ENCODE measurements at places on chromosomes 2 and 18. TPM values are rescaled to one million over a fixed set of nuclear protein-coding genes. Genes with fewer than 3 reads are reported as not detected.

GRCh38 chr2:4077017-4077416, 373.6 kb downstream of the DCDC2C start:
- DNase-seq, result no peak
- H3K27ac ChIP-seq, result no peak overlapping the region
- H3K4me3 ChIP-seq, result no peak overlapping the region
- H3K27me3 ChIP-seq, result no peaks in the 10 kb centered on the region
- H3K36me3 ChIP-seq, result no peaks in the 10 kb centered on the region

DNA sequence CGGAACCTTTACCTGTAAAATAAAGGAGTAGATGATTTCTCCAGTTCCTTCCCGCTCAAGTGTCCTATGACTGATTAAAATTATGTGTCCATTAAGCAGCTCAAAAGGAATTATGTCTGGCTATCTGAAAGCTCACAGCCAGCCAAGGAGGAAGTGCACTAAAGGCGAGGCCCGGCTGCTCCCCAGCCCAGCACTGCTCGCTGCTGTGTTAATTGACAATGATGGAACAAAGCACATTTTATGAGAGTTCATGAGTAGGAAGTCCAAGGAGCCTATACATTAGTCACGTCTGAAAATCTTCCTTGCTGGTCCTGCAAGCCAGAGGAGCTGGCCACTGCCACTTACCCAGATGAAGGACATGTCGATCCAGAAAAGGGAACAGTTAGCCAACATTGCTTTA, 14.3 kb downstream of the TTC32 start:
- peaks cover 2% of the 10 kb centered on the region for H3K27me3 ChIP-seq
- H3K4me1 ChIP-seq, result peaks cover 10% of the 10 kb centered on the region
- no peak overlapping the region for H3K27ac ChIP-seq
- H3K4me3 ChIP-seq, result no peak overlapping the region

The BUB1 gene
- 10.0 TPM for total RNA-seq

DNA sequence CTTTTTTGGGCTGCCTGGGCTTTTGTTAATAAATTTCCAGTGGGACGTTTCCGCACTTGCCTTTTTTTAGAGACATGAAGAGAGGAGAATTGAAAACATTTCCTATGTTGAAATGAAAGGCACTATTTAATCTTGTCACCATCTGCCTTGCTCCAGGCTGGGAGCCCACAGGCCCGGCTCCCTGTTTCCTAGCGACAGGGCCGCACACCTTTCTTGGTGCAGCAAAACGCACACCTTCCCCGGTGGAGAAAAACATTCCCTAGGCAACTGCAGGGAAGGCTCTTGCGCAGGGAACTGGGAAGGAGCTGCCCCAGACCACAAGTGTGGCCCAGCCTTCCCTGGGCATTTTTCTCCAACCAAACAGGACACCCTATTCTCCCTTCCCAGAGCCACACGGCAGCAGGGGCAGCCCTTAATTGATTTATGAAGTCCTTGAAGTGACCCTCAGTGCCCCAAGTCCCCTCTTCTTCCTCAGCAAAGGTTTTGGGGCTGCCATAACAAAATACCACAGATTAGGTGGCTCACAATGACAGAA, 132.9 kb upstream of the MSH6 start:
- H3K27ac ChIP-seq, result no peak overlapping the region
- H3K4me3 ChIP-seq, result no peak overlapping the region
- DNase-seq, result no peak
- H3K27me3 ChIP-seq, result peaks cover 6% of the 10 kb centered on the region
- no peaks in the 10 kb centered on the region for H3K36me3 ChIP-seq
- peaks cover 2% of the 10 kb centered on the region for H3K4me1 ChIP-seq

DNA sequence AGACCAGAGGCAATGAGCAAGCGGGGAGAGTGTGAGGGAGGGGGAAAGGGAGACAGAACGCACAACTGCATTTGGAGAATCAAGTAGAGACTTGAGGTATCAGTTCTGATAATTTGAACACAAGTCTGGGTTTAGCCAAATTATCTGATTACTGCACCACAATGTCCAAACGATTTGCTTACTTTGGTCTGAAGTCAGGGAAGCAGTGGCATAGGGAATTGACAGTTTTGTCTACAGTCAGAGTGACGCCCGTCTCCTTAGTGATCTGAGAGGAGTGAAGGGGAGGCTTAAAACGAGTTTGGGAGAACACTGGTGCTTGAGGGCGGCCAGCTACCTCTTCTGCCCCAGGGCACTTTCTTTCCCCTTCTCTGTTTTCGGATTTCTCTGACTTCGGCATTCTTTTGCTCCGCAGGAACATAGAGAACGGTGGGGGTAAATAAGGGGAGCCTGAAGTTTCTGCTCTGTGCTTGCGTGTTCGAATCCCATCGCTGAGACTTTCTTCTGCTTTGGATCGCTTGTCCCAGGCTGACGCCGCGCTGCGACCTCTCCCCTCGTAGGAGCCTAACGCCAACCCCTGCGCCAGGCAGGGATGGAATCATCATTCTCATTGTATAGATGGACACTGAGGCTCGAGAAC, 2.9 kb upstream of the DLX2 start:
- peaks cover 41% of the 10 kb centered on the region for H3K27me3 ChIP-seq
- peak overlapping the region; percentile 61 for H3K4me3 ChIP-seq
- H3K36me3 ChIP-seq, result no peaks in the 10 kb centered on the region
- H3K4me1 ChIP-seq, result peaks cover 17% of the 10 kb centered on the region
- no peak overlapping the region for H3K27ac ChIP-seq

GRCh38 chr2:189232759-189233406, 53.3 kb upstream of the COL5A2 start:
- H3K4me1 ChIP-seq, result no peaks in the 10 kb centered on the region
- H3K36me3 ChIP-seq, result no peaks in the 10 kb centered on the region
- no peaks in the 10 kb centered on the region for H3K27me3 ChIP-seq
- DNase-seq, result no peak

The SKOR2 gene
- 6.7 TPM for total RNA-seq

DNA sequence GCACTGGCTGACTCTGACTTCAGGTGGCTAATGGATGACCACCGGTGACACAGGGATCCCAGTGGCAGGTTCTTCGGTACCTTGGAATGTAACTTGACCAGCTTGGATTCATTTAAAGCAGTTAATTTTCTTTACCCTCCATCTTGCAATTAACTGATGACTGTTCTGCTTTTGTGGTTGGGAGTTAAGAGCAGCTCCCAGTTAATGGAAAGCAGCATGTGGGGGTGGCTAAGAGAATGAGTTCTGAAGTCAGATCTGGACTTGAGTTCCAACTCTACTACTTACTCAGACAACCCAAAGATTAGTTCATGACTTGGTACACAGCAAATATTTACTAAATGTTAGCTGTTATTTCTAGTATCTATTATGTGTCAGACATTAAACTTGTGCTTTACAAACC, 58.5 kb downstream of the FAM228A start:
- H3K4me1 ChIP-seq, result no peaks in the 10 kb centered on the region
- DNase-seq, result no peak
- no peak overlapping the region for H3K27ac ChIP-seq

GRCh38 chr2:218824004-218824403, 7.6 kb downstream of the PRKAG3 start:
- H3K27ac ChIP-seq, result no peak overlapping the region
- DNase-seq, result no peak
- H3K27me3 ChIP-seq, result peaks cover 1% of the 10 kb centered on the region
- H3K36me3 ChIP-seq, result no peaks in the 10 kb centered on the region
- peaks cover 3% of the 10 kb centered on the region for H3K4me1 ChIP-seq

The MC5R gene
- not detected for total RNA-seq

DNA sequence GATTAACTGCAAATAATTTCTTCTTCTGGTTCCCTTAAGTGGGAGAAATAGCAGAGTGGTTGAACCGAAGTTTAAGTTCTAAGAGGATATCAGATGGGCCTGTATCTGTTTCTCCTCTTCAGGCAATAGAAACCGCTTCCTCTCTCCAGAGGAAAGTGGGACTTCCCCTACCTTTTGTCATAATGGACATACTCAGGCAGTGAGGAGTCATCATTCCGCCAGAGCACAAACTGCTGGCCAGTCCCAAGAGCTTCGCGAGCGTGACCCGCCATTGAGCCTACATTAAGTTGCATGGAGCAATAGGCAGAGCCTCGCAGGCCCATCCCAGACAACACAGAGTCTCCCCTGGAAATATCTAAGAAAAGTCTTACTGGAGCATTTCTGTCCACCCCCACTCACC, 158.9 kb downstream of the LDLRAD4 start:
- peaks cover 11% of the 10 kb centered on the region for H3K4me1 ChIP-seq
- no peak overlapping the region for H3K27ac ChIP-seq
- H3K36me3 ChIP-seq, result no peaks in the 10 kb centered on the region
- no peak for DNase-seq

The CYP27C1 gene
- 4.3 TPM for total RNA-seq

The CFAP210 gene
- 0.32 TPM for total RNA-seq

The XIRP2 gene
- total RNA-seq, result not detected

DNA sequence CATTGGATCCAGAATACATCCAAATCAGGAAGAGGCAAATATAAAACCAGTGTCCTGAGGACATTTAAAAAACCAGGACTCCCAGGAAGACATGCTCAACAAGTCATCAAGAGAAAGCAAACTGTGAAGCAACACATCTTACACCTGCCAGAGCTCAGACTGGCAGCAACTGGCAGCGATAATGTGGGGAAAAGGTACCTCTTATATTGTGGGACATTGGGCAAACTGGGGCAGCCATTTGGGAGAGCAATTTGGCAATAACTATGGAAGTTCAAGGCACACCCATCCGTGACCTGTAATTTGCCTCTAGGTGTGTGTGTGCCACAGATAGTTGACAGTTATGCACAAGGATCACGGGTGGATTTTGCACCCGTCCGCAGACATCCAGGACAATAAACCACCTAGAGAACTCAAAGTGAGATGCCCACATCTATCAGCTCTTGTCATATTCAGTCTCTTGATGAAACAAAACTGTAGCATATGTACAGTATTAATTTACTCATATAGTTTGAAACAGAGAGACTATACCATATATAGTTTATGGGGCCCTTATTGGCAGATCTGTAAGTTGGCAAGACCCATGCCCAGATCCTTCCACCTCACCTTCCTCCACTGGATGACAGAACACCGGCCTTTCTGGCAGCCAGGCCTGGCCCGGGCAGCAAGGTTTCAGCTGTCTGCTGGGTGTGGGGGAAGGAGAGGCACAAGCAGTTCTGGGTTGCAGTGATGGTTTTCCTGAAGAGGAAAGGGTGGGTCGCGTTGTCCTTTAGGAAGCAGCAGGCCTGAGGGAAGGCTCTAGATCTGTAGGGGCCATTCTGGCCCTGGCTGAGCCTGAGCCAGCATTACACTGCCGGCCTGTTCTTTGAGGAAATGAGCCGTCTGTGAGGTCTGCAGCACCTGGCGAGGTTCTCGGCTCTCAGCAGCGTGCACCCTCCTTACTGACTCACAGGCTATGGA, 18.8 kb downstream of the HJURP start:
- H3K4me1 ChIP-seq, result peaks cover 10% of the 10 kb centered on the region
- H3K27ac ChIP-seq, result no peak overlapping the region
- H3K27me3 ChIP-seq, result peaks cover 5% of the 10 kb centered on the region
- DNase-seq, result no peak

The COL5A2 gene
- total RNA-seq, result 23.7 TPM

- H3K27ac ChIP-seq, result no peak overlapping the region
- DNase-seq, result no peak
- H3K36me3 ChIP-seq, result no peaks in the 10 kb centered on the region
- H3K4me3 ChIP-seq, result no peak overlapping the region
- H3K4me1 ChIP-seq, result no peaks in the 10 kb centered on the region
- no peaks in the 10 kb centered on the region for H3K27me3 ChIP-seq
Measured at GRCh38 chr2:68577183-68577582, 66.2 kb upstream of the PROKR1 start.

- no peak overlapping the region for H3K4me3 ChIP-seq
- H3K27me3 ChIP-seq, result peaks cover 6% of the 10 kb centered on the region
- H3K36me3 ChIP-seq, result no peaks in the 10 kb centered on the region
- DNase-seq, result no peak
- H3K4me1 ChIP-seq, result peaks cover 39% of the 10 kb centered on the region
Measured at GRCh38 chr2:65386344-65386743, 46.1 kb downstream of the SPRED2 start.

GRCh38 chr2:216665717-216666116, 29.6 kb downstream of the IGFBP5 start:
- DNase-seq, result peak; percentile 76
- H3K27ac ChIP-seq, result no peak overlapping the region
- peaks cover 11% of the 10 kb centered on the region for H3K36me3 ChIP-seq
- peaks cover 12% of the 10 kb centered on the region for H3K27me3 ChIP-seq
- H3K4me1 ChIP-seq, result peaks cover 12% of the 10 kb centered on the region

GRCh38 chr2:219562049-219563020, 9.0 kb downstream of the OBSL1 start:
- H3K27me3 ChIP-seq, result peaks cover 10% of the 10 kb centered on the region
- H3K4me1 ChIP-seq, result peaks cover 26% of the 10 kb centered on the region
- no peak for DNase-seq
- H3K27ac ChIP-seq, result no peak overlapping the region
- peaks cover 5% of the 10 kb centered on the region for H3K36me3 ChIP-seq

The IL36G gene
- not detected for total RNA-seq

DNA sequence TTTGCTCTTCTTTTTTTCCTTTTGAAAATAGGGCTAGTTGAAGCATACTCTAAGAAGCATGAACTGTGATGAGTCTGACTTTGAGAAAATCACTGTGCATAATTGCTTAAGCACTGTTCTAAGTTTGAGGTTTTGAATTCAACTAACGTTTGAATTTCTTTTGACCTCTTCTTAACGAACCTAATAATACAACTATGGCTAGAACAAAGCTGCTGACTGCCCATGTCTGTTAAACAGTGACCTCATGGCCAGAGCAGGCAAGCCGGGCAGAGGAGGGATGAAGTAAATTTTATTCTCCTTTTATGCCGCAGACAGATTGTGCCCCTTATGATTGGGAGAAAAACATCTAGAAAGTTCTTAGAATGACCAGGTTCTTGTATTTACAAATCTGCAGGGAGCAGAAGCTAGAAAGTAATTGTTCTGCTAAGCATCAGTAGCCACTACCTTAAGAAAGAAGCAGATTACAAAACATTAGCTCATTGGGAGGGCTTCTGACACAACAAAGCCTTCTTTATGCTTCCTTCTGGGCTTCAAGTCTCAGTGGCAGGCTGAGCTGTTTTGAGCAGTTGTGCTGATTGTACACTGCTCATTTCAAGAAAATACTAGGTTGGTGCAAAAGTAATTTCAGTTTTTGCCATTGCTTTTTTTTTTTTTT, 97.8 kb upstream of the RASGRP3 start:
- no peak overlapping the region for H3K27ac ChIP-seq
- H3K36me3 ChIP-seq, result no peaks in the 10 kb centered on the region
- no peaks in the 10 kb centered on the region for H3K4me1 ChIP-seq
- H3K4me3 ChIP-seq, result no peak overlapping the region

DNA sequence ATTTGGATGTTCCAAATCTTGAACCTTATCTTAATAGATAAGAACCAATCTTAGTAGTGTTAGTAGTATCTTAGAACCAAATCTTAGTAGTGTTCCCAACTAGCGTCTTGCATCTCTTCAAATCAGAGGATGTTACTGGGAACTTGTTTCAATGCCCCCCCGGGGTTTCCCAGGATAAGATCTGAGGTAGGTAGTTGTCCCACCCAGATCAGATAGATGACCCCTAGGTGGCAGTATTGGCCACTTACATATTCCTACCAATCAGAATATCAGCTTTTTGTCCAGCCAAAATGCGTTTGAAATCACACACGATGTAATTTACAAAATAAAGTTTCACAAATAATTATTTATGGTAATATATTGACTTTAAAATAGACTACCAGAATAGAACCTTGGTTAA, 314.8 kb downstream of the MBD2 start:
- H3K4me3 ChIP-seq, result no peak overlapping the region
- H3K4me1 ChIP-seq, result no peaks in the 10 kb centered on the region
- peaks cover 6% of the 10 kb centered on the region for H3K36me3 ChIP-seq

The LYG2 gene
- total RNA-seq, result not detected
